ENCODE measurements at places on chromosomes 2 and 18.

- DNase-seq = no peak
Observed at GRCh38 chr2:112321375-112322320, 46.3 kb downstream of the ZC3H6 start.

- no peak for DNase-seq
Observed at GRCh38 chr2:127694986-127695385, 6.3 kb upstream of the SFT2D3 start.

GRCh38 chr2:101025561-101025960, 23.5 kb downstream of the RPL31 start:
- no peak for DNase-seq

- DNase-seq = no peak
Observed at GRCh38 chr18:44452346-44452745, 228.3 kb upstream of the SETBP1 start.

- DNase-seq = no peak
Observed at GRCh38 chr2:161118722-161119121, 41.5 kb upstream of the TANK start.

DNA sequence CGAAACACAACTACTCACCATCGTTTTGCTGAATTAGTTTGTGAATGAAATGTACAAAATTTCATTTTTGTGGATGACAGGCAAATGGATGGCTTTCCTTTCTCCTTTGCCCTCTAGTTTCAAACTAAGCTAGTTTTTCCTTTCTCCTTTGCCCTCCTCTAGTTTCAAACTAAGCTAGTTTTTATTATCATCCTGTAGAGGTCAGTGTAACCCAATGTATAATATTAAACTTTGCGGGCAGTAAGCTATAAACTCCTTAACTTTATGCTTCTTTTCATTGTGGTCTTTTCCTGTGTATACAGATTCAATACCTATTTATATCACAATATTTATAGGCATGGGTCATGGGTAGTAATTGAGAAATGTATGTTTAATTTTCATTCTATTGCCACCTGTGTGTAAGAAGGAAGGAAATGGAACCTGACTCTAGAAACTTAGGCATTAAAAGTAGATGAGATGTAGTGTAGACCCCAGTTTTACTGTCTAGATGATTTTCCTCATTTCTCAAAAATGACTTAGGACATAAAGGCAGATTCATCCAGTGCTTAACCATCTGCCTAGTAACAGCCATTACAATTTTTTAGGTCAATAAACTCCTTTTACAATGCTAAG, 58.1 kb downstream of the MAP3K19 start:
- no peak for DNase-seq

GRCh38 chr2:220188031-220188430, 560.6 kb downstream of the SLC4A3 start:
- DNase-seq = no peak

DNA sequence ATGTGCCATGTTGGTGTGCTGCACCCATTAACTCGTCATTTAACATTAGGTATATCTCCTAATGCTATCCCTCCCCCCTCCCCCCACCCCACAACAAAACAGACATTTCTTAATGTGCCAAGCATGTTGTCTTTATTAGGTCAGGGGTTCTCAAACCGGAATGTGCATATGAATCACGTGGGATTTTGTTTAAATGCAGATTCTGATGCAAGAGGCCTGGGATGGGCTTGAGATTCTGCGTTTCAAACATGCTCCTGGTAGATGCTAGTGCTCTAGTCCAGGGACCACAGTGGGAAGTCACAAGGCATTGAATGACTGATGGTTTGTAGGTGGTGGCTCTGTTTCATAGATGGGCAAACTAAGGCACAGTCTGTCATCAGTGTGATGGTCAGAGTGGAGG, 184.7 kb downstream of the SMAD7 start:
- no peak for DNase-seq

DNA sequence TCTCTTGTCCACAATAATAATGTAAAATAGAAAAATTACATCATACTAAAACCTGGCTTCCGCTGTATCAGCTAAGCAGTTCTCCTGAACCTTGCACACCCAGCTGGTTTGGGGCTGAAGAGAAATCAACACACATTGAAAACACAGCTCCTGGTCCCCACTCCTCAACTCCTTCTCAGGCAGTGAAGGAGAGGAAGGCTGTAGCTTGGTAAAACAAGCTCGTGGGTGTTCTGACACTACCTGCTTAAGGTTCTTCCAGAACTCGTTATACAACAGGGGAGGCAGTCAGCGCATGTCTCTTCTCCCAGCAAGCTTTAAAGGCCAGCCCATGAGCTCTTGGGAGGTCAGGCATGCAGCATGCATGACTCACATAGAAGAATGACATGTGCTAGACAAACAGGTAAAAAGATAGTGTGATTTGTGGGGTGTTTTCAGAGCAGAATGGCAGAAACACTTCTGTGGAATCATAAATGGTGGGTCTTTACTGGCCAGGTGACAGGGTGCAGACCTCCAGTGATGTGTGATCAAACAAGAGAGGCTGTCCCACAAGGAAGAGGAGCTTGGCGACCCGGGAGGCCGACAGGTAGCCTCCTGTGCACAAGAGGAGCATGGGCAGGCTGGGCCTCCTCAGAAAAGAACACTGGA, 69.1 kb downstream of the UXS1 start:
- DNase-seq = no peak

DNA sequence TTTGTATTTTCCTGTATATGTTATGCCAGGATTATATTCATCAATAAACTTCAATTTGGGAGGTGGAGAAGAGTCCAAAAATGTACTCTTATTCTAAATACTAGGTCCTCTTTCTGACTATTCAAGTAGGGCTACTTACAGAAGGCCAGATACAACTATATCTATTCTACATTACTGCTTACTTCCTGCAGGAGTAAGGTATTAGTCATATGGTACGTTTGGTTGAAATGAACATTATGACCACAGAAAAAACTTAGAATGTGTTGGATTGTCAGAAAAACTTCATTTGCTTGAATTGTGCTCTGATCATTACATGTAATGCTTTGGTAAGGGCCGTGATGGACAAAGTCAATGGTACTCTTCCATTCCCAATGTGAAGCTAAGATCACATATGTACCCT, 35.0 kb downstream of the STAT4 start:
- DNase-seq = no peak

DNA sequence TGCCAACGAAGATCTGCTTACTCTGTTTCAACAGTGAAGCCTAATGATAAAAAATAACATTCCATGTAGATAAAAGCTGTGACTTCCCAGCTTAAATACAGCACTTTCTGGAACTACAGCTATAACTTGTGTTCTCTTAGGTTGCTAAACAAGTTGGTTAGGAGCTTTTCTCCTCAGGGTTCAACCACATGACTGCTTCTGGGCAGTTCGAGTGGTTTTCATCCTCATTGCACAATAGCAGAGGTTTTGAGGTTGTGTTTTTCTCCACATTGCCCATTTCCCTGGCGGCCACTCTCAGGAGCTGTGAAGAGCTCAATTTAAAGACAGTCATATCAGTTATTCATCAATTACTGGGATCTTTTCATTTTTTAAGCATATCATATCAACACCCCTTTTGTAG, 102.2 kb upstream of the CYP1B1 start:
- DNase-seq = no peak

- DNase-seq = no peak
Observed at GRCh38 chr2:16127276-16127940, 187.1 kb downstream of the MYCN start.

- DNase-seq = no peak
Observed at GRCh38 chr2:12059616-12060441, 313.4 kb downstream of the LPIN1 start.

- DNase-seq = no peak
Observed at GRCh38 chr2:25772078-25772477, 98.7 kb upstream of the DTNB start.

GRCh38 chr2:73999881-74000597, 15.3 kb downstream of the TET3 start:
- no peak for DNase-seq

GRCh38 chr2:74037379-74037860, 52.7 kb downstream of the TET3 start:
- DNase-seq = no peak

DNA sequence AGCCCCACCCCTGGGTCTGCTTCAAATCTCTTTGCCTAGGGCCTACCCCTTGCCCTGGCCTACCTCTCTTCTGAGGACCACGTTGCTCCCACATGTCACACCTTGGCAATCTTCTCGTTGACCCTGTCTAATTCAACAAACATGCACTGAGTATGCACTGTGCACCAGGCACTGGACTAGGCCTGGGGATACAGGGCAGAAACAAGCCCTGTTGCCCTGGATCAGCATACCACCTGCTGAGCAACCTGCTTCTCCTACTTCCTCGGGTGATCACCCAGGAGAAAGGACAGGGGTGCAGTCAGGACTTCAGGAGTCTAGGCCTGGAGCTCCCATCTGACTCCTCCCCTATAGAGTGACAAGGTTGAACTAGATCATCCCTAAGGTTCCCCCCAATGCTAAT, 9.7 kb downstream of the WNT10A start:
- no peak for DNase-seq

DNA sequence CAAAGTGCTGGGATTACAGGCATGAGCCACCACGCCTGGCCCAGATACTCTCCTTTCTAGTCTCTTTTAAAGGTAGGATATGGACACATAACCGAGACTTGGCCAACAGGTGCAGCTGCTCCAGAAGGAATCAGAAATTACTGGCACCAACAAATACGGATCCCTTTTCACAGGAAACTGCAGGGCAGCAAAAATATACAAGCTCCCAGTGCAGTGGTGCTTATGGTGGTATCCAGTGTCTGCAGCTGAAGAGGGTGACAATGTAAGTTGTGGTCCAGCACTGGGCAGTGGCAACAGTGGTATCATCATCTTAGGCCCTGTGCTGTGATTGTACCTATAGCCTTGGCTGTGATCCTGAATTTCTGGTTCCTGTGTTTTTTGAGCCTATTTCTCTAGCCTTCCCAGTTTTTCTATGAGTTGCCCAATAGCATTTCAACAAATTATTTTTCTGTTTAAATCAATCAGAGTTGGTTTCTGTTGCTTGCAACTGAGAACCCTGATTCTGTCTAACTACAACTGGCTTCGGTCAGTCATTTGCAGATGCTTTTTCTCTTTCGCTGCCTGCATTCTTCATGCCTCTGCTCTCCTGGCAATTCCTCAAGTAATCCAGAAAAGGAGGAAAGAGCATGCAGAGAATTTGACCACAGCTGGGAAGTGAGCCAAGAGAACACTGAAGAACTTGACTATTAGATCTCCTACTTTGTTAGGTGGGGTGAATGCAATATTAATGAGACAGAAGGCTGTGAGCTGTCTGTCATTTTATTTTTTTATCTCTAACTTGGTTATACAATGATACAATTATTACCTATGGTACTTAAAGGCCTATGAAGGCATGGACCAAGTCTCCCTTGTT, 30.8 kb upstream of the EML4 start:
- no peak for DNase-seq

DNA sequence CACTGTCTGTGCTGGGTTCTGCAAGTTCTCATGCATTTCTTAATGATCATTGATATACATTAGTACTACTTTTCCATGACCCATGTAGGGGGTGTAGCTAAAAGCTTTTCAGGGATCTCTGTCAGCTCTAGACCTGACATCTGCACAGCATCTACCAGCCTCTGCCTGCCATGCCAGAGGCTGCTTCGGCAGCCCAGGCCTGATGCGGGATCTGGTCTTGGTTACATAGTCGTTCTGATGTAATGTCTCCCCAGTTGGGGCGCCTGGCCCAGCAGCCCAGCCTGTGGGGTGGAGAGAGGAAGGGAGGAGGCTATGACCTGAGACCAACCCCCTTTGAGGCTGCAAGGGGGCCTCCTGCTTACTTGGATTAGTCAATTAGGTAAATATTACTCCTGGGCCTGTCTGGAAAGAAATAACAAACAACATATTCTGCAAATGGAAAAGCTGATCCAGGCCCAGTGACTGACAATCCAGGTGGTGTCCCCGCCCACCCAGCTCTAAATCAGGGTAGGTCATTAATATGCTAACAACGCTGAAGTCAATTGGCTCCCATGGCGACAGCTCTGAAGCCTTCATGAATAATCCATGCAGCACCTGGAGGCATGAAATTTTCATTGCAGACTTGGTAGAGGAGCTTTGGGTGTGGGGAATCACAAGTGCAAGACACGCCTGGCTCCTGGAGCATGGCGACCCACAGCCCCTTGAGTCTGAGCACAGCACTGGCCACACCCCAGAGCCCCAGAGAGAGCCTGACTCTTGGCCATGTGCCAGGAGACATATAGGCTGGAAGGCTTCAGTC, 575.3 kb downstream of the CMPK2 start:
- no peak for DNase-seq

DNA sequence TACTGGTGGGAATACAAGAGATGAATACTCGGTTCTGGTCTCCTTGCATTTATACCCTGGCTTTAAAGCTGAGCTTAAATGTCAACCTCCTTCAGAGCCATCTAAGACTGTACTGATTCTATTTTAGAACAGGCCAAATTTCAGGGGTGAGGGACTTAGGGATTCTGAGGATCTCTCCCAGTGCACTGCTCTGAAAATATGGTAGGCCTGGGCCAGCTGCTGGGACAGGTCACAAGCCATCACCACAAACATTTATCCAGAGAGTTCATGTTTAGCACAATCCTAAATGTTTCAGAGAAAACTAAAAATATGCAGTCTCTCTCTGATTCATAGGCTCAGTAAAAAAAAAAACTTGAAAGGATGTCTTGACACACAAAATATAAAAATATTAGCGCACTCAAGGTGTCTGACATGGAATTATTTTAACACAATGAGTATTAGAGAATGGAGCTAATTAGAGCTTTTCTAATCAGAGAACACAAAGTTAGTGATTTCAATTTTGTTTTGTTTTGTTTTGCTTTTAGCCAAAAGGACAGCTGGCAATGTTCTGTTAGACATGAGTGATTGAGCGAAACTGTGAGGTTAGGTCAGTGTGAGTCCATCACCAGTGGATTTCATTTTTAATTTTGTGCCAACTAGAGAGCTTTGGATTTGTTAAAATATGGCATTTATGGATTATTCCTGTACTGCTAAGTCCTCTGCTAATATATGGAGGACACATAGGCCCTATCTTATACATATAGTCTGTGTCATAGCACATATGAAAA, 38.8 kb downstream of the MFSD6 start:
- no peak for DNase-seq

- no peak for DNase-seq
Observed at GRCh38 chr18:29753379-29753778, 1289.2 kb downstream of the DSC3 start.

DNA sequence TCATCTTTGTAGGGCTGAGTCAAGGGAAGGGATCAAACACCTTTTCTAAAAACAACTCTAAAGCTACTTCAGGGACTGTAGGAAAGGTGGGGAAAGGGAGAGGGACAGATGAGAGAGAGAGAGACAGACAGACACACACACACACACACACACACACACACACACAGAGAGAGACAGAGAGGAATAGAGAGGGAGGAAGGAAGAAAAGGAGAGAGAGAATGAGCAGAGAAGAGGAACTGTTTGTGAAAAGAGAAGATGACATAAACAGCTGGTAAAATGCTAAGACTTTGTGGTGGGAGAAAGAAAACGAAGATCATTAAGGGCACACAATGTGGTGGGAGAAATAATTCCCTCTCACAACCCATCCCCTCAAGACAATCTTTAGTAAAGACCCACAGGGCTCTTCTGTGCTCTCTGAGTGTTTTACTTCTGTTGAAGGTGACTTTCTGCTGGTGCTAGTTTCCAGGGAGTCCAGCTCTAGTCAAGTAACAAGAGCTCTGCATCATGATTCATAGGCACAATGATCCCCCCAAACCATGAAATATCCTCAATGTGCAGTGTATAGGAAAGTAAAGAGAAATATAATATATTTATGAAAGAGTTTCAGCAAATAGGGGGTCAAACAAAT, 77.2 kb upstream of the STK17B start:
- no peak for DNase-seq

- no peak for DNase-seq
Observed at GRCh38 chr2:134220344-134220974, 33.4 kb upstream of the MGAT5 start.

- no peak for DNase-seq
Observed at GRCh38 chr18:39318008-39318407, 1752.4 kb upstream of the CELF4 start.

GRCh38 chr2:44930274-44931197, 11.0 kb upstream of the SIX3 start:
- no peak for DNase-seq
